NCI-H1417 (cell line): ENCODE measurements at places on chromosomes 7 and 10.
A peak's percentile ranks its signal among the peaks of the same experiment; 100 is the strongest.

DNA sequence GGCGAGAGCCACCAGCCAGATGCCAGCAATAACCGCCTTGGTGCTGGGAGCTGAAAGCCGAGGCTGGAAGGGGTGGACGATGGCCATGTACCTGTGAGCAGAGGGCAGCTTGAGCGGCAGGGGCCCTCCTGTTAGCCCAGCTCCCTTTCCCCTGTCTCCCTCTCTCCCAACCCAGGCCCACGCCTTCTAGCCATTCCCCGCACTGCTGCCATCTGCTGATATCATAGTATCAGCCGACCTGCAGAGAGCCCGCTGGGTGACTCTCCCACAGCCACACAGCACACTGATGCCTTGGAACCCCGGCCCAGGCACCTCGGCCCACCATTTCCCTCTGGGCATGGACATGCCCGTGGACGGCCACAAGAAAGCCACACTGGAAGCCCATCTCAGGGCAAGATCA, 1.7 kb downstream of the TACR2 start:
- DNase-seq, result no peak

DNA sequence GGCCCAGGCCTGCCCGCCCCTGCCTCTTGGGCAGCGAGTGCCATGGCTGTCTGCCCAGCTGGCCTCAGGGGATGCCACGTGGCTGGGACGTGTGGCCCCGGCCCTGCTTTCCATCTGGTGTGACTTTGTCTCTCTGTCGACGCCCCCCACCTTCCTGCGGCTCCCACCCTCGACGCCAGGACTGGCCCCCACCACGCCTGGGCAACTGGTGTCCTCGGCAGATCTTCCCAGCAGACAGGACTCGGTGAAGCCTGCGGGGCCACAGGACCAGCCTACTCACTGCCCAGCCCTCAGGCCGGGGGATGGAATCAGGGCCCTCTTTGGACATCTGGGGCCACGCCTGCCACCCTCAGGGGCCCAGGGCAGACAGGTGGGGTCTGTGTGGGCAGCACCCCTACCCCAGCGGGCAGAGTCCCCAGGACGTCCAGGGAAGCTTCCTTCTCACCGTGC, 55.1 kb downstream of the UNCX start:
- DNase-seq, result no peak

DNA sequence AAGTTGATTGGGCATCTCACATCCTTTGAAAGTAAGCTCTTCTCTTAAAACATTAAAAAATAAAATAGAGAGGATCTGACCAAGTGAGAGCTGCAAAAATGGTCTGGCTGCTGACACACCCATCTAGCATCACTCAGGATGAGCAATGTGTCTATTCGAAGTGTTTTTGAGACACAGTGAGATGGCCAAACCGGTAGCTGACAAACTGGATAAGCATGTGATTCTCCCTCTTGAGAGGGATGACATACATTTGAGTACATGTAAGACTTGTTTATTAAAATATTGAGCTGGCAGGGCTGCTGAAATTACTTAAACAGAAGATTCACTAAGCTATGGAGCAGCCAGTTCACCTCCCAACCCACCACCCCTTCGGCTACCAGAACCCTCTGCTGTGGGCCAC, 333.9 kb downstream of the ADRA2A start:
- no peak for DNase-seq

DNA sequence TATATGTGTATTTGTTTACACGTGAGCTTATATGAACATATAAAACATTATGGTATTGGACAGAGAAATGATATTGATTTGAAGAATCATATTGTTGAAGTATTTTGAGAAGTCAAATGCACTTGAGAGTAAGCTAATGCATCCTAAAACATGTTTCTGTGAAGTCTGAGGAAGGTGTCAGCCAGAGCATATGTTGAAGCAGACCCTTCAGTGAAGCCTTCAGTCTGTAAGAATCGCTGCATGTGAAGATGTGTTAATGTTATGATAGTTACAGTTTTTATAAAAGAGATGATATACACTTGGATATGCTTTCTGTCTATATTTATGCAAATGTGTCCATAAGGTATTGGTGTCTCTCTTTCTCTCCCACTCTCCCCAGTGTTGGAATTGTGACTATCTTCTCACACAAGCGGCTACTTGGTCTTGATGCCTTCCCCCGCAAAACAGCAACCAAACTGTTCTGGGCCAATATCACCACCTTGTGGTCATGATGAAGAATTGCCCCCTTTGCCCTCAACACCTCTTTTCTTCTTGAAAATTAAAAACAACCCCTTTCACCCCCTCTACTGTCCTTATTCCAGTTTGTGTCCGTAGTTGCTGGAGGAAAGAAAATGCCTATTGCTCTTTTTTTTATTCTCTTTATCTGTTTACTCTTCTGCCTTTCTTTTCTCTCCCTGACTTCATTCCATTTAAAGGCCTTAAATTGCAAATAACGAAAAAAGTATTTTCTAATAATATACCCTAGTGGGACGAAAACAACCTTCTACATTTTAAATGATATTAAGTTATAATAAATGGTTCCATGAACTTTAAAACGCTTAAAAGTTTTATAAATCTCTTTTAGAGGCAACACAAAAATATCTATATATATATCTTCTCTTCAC, 64.9 kb downstream of the IKZF1 start:
- DNase-seq, result peak; percentile 42

DNA sequence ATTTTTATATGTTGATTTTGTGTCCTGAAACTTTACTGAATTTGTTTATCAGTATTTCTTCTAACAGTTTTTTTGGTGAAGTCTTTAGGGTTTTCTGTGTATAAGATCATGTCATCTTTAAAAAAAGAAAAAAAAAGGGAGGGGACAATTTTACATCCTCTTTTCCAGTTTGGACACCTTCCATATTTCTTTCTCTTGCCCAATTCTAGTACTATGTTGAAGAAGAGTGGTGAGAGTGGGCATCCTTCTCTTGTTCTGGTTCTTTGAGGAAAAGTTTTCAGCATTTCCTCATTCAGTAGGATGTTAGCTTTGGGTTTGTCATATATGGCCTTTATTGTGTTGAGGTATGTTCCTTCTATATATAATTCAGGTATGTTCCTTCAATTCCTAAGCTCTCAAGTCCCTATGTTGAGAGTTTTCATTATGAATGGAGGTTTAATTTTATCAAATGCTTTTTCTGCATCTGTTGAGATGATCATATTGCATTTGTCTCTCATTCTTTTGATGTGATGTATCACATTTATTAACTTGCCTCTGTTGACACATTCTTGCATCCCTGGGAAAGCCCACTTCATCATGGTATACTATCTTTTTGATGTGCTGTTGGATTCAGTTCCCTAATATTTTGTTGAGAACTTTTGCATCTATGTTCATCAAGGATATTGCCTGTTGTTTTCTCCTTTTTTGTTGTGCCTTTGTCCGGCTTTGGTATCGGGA, 12.1 kb downstream of the TAS2R40 start:
- DNase-seq, result no peak

DNA sequence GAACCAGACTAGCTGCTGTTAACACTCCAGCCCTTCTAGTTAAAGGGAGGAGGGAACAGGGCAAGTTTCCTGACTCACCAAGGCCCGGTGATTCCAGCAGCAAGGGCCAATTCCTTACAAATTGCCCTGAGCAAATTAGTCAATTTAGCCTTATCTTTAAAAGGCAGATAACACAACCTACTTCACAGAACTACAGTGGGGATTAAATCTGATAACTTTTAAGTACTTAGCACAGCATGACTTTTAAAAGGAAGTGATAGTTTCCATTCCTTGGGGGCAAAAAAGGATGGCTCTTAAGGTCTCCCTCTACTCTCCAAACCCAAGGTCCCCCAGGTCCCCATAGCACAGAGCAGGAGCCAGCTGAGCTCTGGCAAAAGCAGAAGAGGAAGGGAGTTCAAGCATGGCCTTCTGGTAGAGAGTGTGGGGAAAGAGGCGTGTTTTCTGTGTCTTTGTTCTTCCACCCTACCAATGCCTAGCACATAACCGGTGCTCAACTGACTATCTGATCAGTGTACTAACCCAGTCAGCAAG, 4.0 kb downstream of the CDCA7L start:
- DNase-seq, result no peak

- no peak for DNase-seq
Observed at GRCh38 chr7:84950836-84951235, 236.0 kb downstream of the SEMA3D start.

- no peak for DNase-seq
Observed at GRCh38 chr10:84077768-84078167, 61.5 kb upstream of the GHITM start.

- DNase-seq, result no peak
Observed at GRCh38 chr10:113549856-113550255, 3.0 kb upstream of the HABP2 start.
